ENCODE measurements at places on chromosomes 7 and 10. TPM values are rescaled to one million over a fixed set of nuclear protein-coding genes. Genes with fewer than 3 reads are reported as not detected.
A peak's percentile ranks its signal among the peaks of the same experiment; 100 is the strongest.

TRPV5 gene
- total RNA-seq, result 0.29 TPM

GIMAP4 gene
- not detected for total RNA-seq

CALHM1 gene
- total RNA-seq, result not detected

GALNT17 gene
- total RNA-seq, result 2.7 TPM

ERVW-1 gene
- total RNA-seq, result 0.24 TPM

INA gene
- total RNA-seq, result 1.1 TPM

DNA sequence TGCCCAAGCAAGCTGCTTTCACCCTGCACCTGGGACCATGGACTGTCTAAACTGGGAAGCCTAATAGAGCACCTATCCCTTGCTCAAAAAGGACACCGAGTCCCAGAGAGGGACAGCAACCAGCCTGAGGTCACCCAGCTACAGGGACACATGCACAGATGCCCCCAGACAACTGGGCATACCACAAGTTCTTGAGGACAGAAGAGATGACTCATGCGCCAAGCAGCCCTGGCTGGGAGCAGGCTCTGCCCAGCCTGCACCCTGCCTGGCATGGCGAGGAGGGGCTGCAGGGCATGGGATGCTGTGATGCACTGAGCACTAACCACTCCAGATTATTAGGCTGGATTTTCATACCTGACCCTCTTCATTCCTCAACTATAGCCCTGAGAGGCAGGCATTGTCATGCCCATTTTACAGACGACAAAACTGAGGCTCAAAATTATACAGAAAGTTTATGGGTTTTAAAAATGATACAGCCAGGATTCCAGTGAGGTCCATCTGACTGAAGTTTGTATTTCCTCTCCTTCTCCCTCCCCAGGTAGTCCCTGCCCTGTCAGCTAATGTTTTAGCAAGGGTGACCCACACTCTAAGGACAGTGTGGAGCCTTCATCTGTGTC is 289.3 kb upstream of the ZMIZ1 start:
- H3K27ac ChIP-seq, result no peak overlapping the region
- peaks cover 35% of the 10 kb centered on the region for H3K4me1 ChIP-seq
- no peak for DNase-seq
- H3K4me3 ChIP-seq, result no peak overlapping the region

DNA sequence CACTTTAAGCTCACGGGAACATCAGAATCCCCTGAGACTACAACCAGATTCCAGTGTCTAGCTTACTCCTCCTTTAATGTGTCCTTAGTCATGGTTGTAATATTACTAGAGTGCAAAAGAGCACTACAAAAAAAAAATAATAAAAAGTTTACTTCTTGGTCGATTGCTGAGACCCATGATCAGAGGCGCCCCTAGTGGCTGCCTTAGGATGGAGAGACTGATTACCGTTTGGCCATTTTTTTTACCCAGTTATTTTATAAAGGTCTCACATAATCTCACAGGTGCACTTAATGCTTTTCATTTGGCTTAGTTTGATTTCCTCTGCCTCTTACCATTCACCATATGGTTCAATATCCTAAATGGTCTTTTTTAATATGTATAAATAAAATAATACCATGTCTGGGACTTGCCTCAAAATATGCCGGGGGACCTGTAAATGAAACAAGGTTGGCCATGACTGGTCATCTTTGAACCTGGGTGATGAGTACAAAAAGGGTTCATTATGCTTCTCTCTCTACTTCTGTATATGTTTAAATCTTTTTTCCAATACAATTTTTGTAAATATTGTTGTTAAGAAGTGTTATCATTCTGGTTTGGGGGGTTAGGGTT is 331.5 kb upstream of the NFE2L3 start:
- DNase-seq, result no peak
- H3K4me1 ChIP-seq, result no peaks in the 10 kb centered on the region
- H3K36me3 ChIP-seq, result no peaks in the 10 kb centered on the region

DNA sequence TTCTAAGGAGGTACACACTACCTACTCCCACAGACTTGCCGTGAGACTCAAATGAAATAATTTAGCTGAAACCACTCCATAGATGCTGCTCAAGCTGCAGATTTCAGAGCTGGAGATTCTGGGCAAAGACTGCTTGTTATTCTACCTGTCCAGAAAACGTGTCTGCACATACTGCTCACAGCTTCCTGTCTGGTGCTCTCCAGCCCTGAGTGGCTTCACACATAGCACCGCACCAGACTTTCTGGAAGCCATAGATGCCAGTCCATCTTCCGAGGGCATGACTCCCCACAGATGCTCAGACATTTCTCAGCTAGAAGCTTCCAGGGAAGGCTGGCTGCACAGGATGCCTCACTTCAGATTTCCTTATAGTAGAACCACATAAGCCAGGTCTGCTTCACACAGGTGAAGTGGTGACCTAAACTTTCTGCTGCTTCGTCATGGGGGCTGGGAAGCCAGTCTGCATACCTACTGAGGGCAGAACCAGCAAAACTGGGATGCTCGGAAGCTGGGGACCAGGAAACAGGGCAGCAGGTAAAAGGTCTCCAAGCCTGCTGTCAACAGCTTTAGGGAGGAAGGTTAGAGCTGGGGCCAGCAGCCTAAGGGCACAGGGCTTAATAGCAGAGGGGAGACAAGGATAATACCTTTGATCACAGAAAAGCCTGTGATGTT is 18.2 kb downstream of the CCDC6 start:
- H3K27ac ChIP-seq, result peak overlapping the region; percentile 70
- H3K4me3 ChIP-seq, result no peak overlapping the region
- H3K36me3 ChIP-seq, result peaks cover 9% of the 10 kb centered on the region

GRCh38 chr7:6446838-6447580 is 745 bp downstream of the DAGLB start:
- peak overlapping the region; percentile 97 for H3K4me3 ChIP-seq
- H3K27me3 ChIP-seq, result no peaks in the 10 kb centered on the region
- peak overlapping the region; percentile 96 for H3K27ac ChIP-seq
- peaks cover 17% of the 10 kb centered on the region for H3K36me3 ChIP-seq

- H3K27ac ChIP-seq, result no peak overlapping the region
- H3K36me3 ChIP-seq, result no peaks in the 10 kb centered on the region
- no peaks in the 10 kb centered on the region for H3K27me3 ChIP-seq
- no peak overlapping the region for H3K4me3 ChIP-seq
- DNase-seq, result no peak
- peaks cover 12% of the 10 kb centered on the region for H3K4me1 ChIP-seq
Measured at GRCh38 chr7:139889186-139889871, 60.3 kb downstream of the TBXAS1 start.

- H3K4me1 ChIP-seq, result no peaks in the 10 kb centered on the region
- no peak overlapping the region for H3K27ac ChIP-seq
- no peak overlapping the region for H3K4me3 ChIP-seq
- no peaks in the 10 kb centered on the region for H3K27me3 ChIP-seq
- no peak for DNase-seq
Measured at GRCh38 chr7:5714657-5715337, 66.7 kb downstream of the RNF216 start.

GRCh38 chr7:41570766-41571165 is 132.1 kb downstream of the INHBA start:
- H3K4me3 ChIP-seq, result no peak overlapping the region

DNA sequence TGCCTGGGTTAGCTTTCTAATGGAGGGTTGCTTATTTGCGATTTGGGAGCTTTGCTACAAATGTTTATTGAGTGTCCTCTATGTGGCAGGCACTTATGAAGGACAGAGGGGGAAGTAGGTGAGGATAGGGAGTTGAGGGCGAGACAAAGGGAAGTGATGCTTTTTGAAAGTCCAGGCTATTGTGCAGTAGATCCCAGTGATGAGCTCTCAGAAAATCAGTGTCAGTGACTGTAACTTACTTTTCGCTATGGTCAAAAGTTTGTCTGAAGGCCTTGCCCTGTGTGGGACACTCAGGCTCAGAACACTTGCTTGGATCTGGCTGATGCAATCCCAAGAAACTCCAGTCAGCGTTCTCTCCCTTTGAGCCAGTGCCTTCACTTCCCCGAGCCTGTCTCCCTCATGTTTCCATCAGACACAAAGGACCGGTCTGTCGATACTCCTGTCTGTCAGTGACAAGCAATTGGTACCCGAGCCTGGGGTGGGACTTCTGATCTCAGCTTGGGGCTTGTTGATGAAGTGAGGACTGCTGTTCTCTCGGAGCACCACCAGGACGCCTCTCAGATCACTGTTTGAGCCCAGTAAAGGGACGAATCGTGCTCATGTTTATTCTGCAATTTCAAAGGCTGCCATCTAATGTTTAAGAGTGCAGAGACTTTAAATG is 63.1 kb upstream of the SORCS3 start:
- no peaks in the 10 kb centered on the region for H3K4me1 ChIP-seq
- no peak overlapping the region for H3K4me3 ChIP-seq
- no peak overlapping the region for H3K27ac ChIP-seq
- peaks cover 63% of the 10 kb centered on the region for H3K27me3 ChIP-seq
- DNase-seq, result no peak

GRCh38 chr10:34954142-34954541 is 136.0 kb downstream of the CUL2 start:
- H3K4me1 ChIP-seq, result peaks cover 15% of the 10 kb centered on the region
- peak overlapping the region; percentile 33 for H3K27ac ChIP-seq
- no peaks in the 10 kb centered on the region for H3K27me3 ChIP-seq
- H3K36me3 ChIP-seq, result no peaks in the 10 kb centered on the region
- H3K4me3 ChIP-seq, result no peak overlapping the region
- DNase-seq, result peak; percentile 30

DNA sequence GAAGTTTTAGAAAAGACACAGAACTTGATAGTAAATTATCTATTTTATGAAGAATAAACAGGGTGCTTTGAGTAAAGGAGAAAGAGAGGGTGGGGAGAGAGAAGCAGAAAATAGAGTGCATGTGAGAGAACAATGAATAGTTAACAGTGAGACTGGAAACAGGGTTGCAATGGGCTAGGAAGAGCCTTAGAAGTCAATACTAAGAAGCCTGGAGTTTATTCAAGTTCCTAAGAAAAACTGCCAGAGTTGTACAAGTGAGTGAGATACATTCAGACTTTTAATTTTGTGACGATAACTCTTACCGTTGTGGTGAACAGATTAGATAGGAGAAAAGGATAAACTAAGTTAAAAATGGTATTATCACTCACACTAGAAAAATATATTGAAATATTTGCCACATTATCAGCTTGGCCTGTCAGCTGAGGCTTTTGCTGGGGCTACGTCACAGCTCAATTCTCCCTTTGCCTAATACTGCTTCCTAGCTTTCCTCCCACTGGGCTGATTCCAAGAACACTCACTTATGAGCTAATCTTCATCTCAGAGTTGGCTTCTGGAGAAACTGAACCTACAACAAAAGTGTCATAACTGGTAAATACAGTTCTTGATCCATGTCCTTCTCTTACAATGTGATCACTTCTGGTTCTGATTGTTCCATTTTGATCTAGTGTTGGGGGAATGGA is 92.7 kb downstream of the SEMA3D start:
- no peak for DNase-seq
- no peaks in the 10 kb centered on the region for H3K27me3 ChIP-seq
- peaks cover 10% of the 10 kb centered on the region for H3K36me3 ChIP-seq
- H3K27ac ChIP-seq, result peak overlapping the region; percentile 62

DNA sequence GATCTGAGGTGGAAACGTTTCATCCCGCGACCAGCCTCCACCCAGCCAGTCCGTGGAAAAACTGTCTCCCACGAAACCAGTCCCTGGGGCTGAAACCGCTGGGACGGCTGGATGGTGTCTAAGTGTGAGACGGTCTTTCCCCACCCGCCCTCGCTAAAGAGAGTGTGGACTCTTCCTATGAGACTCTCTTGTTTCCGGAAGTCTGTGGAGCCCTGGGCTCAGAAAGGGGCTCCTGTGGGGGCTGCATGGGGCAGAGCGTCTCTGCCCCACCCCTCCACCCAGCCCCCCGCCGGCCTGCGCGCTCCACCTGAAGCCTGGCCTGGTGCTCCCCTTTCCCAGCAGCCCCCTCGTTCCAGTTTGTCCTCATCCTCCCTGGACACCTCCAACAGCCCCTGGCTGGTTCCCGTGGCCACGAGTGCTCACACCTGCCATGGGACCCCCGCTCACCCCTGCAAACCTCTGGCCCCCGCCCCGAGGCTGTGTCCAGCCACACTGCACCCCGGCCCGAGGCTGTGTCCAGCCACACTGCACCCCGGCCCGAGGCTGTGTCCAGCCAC is 28.7 kb downstream of the CFAP46 start:
- peaks cover 8% of the 10 kb centered on the region for H3K4me1 ChIP-seq

DNA sequence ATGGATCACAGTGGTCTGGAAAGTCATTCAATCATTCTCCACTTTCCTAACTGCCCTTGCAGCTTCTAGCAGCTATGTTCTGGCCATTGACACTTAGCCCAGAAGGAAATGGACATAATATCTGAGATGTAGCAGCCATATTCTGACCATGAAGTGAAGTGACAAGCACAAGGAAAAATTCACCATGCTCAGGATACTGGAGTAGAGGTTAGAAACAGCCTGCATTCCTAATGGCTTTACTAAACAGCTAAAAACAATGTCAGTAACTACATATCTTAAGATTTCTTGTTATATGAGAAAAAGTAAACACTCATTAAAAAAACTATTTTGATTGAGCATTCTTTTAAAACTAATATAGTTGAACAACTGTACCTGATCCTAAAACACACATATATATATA is 443.8 kb downstream of the MAGI2 start:
- H3K27me3 ChIP-seq, result peaks cover 14% of the 10 kb centered on the region
- no peaks in the 10 kb centered on the region for H3K36me3 ChIP-seq
- H3K4me3 ChIP-seq, result no peak overlapping the region
- H3K4me1 ChIP-seq, result peaks cover 12% of the 10 kb centered on the region
- H3K27ac ChIP-seq, result no peak overlapping the region

DNA sequence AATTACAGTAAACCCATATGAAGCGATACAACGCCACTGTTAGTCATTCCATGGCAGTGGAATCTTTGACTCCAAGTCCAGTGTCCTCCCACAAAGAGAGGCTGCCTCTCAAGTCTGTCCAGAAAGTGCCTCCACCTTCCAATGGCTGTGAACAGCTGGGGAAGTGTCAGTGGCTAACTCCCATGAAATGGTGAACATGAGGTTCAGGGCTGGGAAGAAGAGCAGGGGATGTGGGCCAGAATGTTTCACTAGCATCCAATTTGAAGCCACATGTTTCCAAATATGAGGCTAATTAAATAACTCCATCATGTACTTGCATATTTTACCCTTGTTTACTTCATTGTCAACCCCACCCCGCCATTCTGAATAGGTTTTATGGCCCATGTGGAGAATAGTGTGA is 53.1 kb upstream of the CHST15 start:
- H3K4me1 ChIP-seq, result peaks cover 22% of the 10 kb centered on the region
- no peak overlapping the region for H3K4me3 ChIP-seq
- no peak overlapping the region for H3K27ac ChIP-seq
- no peaks in the 10 kb centered on the region for H3K36me3 ChIP-seq
- no peaks in the 10 kb centered on the region for H3K27me3 ChIP-seq

GRCh38 chr7:17020250-17020649 is 138.5 kb upstream of the AGR3 start:
- no peak for DNase-seq
- no peak overlapping the region for H3K27ac ChIP-seq
- no peak overlapping the region for H3K4me3 ChIP-seq
- no peaks in the 10 kb centered on the region for H3K36me3 ChIP-seq
- no peaks in the 10 kb centered on the region for H3K27me3 ChIP-seq

DNA sequence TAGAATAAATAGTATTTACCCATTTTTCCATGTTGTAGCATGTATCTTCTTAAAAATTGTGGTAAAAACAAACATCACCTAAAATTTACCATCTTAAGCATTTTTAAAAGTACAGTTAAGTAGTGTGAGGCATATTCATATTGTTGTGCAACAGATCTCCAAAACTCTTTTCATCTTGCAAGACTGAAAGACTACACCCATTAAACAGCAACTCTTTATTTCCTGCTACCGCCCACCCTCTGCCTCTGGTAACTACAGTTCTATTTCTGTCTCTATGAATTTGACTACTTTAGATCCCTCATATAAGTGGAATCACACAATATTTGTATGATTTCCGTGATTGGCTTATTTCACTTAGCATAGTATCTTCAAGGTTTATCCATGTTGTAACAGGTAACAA is 40.0 kb upstream of the AGBL3 start:
- no peak overlapping the region for H3K27ac ChIP-seq
- H3K4me3 ChIP-seq, result no peak overlapping the region
- H3K4me1 ChIP-seq, result peaks cover 22% of the 10 kb centered on the region
- peaks cover 58% of the 10 kb centered on the region for H3K36me3 ChIP-seq
- no peak for DNase-seq
- H3K27me3 ChIP-seq, result no peaks in the 10 kb centered on the region
